ENCODE measurements at places on chromosomes 2 and 18.

DNA sequence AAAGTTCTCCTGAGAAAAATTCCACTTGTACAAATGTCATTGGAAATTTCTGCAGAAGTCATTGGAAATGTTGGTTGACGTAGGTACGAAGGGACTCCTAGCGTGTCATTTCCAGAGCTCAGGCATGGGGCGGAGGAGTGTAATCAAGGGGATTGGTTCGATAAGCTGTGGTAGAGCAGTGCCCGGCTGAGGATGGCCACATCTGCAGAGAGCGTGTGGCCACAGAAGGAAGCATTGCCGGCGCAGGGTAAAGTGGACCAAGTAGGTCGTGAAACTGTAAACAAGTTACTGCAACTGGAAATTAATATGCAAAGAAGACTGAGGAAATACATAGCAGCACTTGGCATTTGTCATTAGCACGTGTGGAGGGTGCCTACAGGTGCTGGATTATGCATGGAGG lies 101.8 kb downstream of the DGKD start:
- DNase-seq: no peak

DNA sequence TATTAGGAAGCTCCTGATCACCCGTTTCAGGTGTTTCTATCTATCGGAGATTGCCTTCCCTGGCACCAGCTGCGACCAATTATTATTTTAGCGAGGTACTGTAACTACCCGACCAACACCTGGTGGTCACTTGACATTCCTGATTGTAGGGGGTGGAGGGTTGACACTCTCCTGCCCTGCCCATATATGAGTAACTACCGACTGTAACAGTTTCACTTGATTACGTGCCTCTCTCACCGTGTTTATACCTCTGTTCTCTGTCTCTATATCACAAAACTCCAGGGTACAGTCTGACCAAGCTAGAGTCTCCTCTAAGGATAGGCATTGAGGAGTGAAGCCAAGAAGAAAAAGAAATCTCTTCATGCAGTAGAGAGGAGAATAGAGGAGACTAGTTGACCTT lies 268.0 kb upstream of the LRATD1 start:
- no peak for DNase-seq

- DNase-seq: no peak
Measured at GRCh38 chr2:51706220-51706619, 674.3 kb upstream of the NRXN1 start.

DNA sequence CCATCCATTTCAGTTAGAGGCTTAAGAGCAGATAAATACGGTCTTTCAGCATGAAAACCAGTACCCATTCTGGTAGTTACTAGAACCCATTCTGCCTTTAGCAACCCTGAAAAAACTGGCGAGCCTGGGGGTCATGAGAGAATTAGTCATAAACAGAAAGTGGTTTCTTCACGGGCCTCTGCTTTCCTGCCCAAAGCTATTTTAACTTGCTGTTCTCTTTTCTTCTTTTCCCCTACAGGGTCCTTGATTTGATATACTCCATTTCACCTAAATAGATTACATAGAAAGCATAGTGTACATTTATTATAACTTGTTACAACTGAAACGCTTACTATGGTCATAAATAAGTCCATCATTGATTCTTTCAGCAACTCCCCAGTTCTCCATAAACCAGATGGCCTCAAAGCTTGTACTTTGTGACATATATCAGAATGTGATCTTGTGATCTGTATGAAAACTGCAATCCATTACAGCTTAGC lies 48.3 kb downstream of the WDFY1 start:
- no peak for DNase-seq

DNA sequence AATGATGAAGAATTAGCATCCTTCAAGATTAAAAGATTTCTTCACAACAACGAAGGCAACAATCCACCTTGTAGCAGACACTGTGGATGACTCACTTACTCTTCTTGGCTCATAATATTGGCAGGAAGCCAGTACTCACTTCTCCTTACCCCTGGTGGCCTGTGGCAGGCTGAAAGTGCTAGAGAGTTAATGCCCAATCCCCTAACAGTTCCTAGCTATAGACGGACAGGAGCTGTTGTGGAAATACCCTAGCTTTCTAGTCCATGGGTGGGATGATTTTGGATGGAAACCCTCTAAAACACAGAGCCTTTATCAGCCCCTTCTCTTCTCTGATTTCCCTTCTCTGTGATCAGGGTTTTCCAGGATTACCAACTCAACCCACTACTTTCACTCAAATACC lies 128.6 kb upstream of the NYAP2 start:
- no peak for DNase-seq

DNA sequence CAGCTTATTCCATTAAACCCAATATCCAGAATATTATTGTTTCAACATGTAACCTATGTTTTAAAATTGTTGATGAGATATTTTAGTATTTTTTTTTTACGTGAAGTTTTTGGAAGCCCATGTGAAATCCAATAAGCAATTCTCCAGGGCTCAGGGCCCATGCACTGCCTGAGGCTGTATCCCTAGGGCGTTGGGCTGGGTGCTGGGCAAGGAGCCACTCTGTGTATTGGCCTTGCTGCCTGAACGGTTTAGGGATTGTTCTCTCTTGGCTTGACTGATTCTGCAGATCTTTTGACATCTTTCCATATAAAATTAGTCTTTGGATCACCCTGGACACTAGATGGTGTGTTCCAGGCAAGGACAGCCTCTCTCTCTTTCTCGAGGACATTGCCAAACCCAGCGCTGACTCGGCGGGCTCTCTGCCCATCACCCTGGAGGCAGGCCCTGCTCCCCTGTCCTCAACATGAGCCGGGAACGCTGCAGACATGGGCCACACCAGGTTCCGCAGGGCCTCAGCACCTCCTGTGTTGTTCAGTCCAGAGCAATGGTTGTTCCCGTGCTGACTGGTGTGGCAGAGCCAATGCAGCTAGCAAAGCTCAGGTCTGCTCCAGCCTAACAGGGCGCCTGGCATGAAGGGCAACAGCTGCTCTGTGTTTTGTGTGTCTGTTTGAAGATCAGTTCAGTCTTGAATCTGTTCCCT lies 163.0 kb downstream of the SEPTIN10 start:
- no peak for DNase-seq

DNA sequence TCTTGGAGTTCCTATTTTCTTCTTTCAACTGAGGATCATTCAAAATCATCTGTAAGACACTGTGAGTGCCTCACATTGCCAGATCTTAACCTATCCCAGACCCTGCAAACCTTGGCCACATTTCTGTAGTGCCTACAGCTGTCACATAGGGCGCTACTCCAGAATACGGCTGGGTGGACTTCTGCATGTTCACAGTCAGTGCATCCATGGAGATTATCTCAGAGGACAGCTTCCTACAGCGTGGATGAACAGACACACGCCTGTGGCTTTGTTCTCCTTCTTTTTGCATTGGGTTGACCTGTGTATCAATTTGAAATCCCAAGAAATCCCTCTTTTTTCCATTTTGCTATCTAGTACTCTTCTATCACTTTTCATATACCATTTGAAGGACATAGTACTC lies 1.9 kb upstream of the KLHL29 start:
- DNase-seq: no peak

GRCh38 chr2:113840518-113840917 lies 49.4 kb upstream of the ACTR3 start:
- no peak for DNase-seq

- DNase-seq: no peak
Measured at GRCh38 chr18:35244671-35245070, 3.8 kb downstream of the ZNF397 start.

- DNase-seq: no peak
Measured at GRCh38 chr18:44238454-44238853, 442.2 kb upstream of the SETBP1 start.

DNA sequence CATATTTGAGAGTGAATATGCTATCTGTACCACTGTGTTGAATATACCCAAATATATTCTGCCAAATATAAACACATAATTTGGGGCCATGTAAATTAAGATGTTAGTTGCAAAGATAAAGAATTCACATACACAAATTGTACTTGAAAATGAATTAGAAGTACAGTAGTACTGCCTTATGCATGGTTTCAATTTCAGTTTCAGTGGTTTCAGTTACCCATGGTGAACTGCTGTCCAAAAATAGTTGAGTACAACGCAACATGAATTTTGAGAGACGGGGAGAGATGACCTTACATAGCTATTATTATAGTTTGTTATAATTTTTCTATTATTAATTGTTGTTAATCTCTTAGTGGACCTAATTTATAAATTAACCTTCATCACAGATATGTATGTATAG lies 1313.0 kb upstream of the FAM98A start:
- no peak for DNase-seq

DNA sequence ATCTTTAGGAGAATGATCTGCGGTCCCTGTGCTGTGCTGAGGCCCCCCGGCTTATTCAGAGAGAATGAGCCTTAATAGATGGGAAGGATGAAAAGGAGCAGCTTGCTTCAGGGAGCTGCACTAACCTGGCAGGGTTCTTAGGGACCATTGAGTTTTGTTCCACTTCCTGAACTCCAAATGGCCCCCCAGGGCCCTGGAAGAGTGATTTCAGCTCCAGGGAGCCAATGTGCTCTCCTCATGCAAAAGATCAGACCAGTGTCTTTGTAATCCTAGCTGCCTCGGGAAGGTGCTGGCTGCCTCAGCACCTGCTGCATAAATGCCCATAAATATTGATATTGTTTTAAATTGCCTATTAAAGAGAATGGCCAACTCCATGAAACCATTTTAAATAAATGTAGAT lies 210.2 kb downstream of the NCK2 start:
- no peak for DNase-seq

DNA sequence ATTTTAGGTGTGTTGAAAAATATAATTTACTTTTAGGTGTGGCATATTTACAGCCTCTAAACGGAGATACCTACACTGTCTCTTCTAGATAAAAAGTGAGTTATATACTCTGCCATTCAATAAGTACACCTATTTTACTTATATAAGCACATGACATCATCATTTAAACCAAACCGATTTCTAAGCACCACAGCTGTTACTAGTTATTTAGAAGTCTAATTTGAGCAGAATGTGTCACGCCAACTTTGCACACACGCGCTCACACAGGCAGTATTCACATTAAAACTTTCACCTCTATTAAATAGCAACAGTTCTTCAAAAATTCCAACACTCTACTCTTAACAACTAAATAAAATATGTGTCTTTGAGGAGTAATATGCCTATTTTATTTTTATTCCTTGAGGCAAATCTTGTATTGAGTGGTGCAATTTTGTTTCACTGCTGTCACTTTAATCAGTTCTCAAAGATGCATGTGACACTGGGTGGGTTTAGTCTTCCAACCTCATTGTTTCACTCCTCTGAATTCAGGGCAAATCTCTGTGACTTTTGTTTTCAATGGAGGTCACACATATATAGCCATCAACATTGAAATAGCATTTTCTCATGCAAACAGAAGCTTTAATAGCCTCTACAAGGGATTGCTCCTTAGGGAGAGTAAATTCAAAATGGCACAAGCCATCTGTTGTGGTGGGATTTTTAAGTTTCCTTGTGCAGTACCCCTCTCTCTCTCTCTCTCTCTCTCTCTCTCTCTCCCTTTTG lies 721.0 kb downstream of the PLCL1 start:
- no peak for DNase-seq

GRCh38 chr18:8167673-8168072 lies 441.6 kb upstream of the RAB12 start:
- no peak for DNase-seq

- DNase-seq: no peak
Measured at GRCh38 chr2:86223140-86223926, 24.1 kb downstream of the MRPL35 start.

GRCh38 chr2:49359721-49360406 lies 205.5 kb upstream of the FSHR start:
- no peak for DNase-seq

DNA sequence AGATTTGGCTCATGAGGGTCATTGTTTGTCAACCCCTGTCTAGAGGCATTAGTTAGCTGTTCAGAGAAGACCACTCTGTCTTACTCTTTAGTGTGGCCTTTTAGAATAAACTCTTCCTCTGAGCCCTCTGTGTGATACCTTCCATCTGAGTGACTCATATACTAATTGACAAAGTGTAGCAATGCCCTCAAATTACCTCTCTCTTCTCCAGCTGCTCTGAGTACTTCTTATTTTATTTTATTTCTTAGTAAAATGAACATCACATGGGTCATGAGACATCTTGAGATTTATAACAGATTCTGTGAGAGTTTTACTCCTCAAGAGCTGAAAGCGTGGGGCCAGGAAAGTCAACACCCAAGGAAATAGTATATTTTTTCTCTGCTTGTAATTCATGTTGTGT lies 67.4 kb downstream of the KCTD18 start:
- DNase-seq: no peak

DNA sequence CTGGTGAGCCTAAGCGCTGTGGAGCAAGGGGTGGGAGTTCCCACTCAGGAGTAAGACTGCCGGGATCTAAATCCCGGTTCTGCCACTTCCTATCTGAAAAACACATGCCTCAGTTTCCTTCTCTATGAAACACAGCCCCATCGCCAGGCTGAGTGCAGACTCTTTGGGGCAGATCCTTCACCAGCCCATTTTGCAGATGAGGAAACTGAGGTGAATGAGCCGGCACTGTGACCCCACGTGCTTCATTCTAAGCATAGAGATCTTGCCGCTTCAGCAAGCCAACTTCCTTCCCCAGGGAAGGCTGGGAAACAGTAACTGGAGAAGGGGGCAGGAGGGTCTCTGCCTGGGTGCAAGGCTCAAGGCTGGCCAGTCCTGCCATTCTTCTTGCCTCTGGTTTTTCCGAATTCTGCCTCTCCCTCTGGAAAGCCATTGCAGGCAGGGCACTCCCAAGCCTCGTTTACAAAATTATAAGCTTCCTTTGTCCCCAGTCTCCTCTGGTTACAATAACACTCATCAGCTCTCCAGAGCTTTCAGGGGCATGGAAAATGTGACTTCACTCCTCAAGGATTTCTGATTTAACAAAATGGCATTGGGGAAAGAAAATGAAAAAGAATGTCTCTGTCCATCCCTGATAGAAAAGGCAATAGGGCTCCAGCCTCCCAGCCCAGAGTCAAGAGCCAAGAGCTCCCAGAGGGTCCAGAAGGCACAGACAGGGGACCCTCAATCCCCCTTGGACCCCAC lies 249.2 kb downstream of the TNS1 start:
- no peak for DNase-seq

GRCh38 chr2:164840930-164841718 lies 499 bp downstream of the COBLL1 start:
- DNase-seq: peak; percentile 11

DNA sequence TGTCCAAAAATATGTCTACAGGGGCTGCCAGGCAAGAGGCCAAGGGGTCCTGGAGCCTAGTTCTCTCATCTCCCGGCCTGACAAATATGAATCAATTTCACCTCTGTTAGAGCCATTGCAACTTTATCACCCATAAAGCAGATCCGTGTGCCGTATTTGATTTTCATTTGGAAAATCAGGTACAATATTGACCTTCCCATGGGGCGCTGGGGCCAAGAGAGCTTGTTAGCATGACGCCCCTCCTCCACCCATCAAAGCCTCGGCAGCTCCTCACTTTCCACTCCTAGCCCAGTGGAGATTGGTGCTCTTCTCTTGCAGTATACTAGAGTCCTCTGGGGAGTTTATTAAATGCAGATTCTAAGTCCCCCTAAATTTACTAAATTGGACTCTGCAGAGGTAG lies 96.8 kb downstream of the CAPN13 start:
- DNase-seq: no peak

All from activated gamma-delta T cell (primary cell).